K562 (cell line): ENCODE measurements at places on chromosomes 2 and 18. TPM values are rescaled to one million over a fixed set of nuclear protein-coding genes. Genes with fewer than 3 reads are reported as not detected.

CLHC1 gene
- total RNA-seq = 6.1 and 8.6 TPM in 2 replicates

ZNF521 gene
- total RNA-seq = 2.3 and 2.8 TPM in 2 replicates

DNA sequence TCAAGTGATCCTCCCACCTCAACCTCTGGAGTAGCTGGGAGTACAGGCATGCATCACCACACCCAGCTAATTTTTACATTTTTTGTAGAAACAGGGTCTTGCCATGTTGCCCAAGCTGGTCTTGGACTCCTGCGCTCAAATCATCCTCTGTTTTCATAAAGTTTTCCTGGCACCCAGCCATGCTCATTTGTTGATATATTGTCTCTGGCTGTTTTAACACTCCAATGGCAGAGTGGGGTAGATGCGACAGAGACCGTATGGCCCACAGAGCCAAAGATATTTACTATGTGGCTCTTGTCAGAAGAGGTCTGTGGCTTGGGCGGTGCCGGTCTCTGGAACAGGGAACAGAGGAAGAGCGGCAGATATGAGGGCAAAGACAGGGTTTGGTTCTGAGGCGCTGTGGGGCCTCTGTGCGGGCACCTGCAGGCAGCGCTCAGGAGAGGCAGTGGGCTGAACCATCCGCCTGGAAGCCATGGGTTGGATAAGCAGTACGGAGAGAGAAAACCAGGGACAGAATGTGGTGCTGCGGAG, 50.2 kb downstream of the CENPO start:
- no peak for DNase-seq

DNA sequence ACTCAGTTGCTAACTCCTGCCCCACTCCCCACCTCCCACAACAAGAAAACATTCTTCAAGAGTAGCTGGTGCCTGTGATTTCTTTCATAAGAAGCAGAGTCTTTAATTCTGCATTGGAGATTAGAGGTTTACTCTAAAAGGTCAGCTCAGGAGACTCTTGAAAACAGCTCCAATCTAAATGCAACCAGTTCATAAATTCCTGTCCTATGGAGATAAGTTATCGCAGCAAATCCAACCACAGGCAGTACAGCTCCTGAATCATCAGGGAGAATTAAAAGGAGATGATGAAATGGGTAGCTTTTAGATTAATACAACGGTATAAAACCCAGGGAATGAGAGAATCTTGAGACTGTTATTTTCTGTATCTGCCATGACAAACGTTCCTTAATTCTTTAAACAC, 130.7 kb downstream of the SOCS6 start:
- DNase-seq = no peak

DNA sequence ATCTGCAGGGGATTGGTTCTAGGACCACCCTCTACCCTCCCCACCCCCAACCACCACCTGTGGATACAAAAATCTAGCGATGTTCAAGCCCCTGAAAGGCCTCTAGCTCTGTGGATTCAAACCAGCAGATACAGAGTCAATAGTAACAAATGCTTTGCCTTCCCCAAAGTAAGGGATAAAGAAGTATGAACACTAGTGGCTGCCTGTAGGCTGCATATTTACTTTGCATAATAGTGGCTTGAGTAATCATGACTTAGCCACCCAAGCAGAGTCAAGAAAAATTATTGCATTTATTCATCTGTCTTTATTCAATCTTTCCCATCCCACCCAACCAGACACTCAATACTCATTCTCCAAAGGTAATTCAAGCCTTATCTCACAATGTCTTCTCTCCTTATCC, 43.8 kb downstream of the SOCS6 start:
- DNase-seq = no peak

PPP1R1C gene
- total RNA-seq = not detected in 2 replicates

DNA sequence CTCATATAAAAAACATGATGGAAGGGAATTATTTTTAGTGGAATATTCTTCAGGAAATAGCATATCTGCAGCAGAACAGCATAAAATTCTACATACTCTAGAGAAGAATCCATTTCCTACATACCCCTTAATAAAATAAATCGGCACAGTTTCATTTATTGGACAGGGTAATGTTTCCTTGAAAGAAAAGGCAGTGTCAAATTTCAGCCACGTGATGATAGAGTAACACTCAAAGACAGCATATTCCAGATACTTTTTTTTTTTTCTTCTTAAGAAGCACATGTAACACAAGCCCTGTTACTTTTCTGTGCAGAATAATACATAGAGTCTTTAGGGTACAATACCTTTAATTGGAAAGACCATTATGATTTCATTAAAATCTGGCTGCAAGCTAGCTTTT, 204.4 kb downstream of the SRBD1 start:
- no peak for DNase-seq

GRCh38 chr2:233141901-233142300, 81.8 kb downstream of the INPP5D start:
- no peak for DNase-seq

APCDD1 gene
- total RNA-seq = 0.07 TPM in 1 of 2 replicates, not detected in the other

GRCh38 chr18:44813586-44813985, 132.9 kb downstream of the SETBP1 start:
- DNase-seq = no peak

DNA sequence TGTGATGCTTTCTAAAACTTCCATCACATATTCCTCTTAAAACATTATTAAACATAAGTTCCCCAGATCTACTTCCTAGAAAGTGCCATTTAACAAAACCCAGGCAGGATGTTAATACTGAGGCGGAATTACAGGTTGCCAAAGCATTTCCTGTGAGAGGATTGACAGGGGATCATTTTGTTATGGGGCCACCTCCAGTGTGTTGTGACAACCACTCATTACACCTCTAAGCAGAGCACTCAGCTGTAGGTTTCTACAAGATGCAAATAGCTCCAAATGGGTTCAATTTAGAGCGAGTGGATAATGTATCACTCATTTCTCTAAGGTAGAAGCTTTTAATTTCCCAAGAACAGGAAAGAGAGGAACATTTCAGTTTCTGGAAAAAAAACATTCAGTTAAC, 1429.5 kb upstream of the ACVR2A start:
- DNase-seq = no peak

DNA sequence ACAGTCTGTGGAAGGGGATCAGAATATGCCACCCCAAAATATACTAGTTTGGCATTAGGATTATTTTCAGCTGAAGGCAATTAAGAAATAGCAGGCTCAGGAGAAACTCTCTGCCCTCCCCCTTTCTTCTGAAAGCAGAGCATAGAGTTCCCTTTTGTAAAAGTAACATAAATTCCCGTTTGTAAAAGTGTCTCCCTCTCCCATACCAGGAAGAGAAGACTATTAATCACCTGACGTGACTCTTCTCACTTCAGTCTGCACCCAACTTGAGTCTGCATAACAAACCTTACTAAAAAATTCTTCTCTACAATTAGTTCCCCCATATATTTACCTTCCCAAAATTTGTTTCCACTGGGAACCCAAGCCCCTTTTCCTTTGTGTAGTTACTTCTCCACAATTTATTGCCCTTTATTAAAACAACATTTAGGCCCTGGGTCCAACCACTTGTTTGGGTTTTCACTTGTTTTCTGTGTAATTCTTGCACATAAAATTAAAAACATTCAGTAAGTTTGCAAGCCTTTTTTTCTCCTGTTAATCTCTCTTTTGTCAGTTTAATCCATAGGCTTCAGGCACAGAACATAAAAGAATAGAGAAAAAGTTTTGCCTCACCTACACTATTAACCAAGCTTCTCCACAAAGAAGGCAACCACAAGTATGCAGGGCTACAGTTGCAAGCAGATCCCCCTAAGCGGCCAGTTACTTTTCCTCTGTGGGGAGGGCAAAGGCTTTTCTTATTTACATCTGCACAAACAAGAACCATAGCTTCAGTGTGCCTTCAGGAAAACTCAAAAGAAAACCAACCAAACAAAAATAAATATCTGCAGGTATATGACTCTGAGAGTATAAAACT, 107.6 kb upstream of the MSH2 start:
- DNase-seq = no peak

DNA sequence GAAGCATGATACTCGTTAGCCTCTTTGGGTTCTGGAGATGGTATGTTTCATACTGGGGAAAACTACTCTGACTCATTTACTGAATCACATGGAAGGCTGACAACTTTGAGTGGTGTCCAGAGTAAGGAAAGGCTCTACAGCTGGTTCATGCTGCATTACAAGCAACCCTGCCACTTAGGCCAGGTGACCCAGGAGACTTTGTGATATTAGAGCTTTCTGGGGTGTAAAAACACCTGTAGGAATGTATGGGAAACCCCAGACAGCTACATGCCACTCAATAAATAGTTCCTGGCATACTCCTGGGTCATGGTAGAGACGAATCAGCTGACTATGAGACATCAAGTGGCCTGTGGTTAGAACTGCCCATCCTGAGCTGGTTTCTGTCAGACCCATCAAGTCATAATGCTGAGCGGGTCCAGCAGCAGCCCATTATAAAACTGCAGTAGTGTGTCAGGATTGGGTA, 21.3 kb upstream of the TCF7L1 start:
- DNase-seq = no peak

- DNase-seq = no peak
Observed at GRCh38 chr2:10594011-10594410, 95.8 kb downstream of the NOL10 start.

GNLY gene
- not detected in 2 replicates for total RNA-seq

- no peak for DNase-seq
Observed at GRCh38 chr2:231571661-231572191, 20.9 kb upstream of the TEX44 start.

- no peak for DNase-seq
Observed at GRCh38 chr2:218863021-218863520, 3.5 kb downstream of the WNT6 start.

CASP8 gene
- total RNA-seq = 17.9 and 21.6 TPM in 2 replicates

SYT4 gene
- total RNA-seq = not detected in 2 replicates

- peak; percentile 48 for DNase-seq
Observed at GRCh38 chr2:137947728-137948336, 16.4 kb upstream of the HNMT start.

GRCh38 chr2:233267516-233268245, 16.2 kb downstream of the ATG16L1 start:
- no peak for DNase-seq

SLC9A2 gene
- total RNA-seq = 1.4 and 1.6 TPM in 2 replicates

PIEZO2 gene
- total RNA-seq = 1.4 and 1.6 TPM in 2 replicates

DNA sequence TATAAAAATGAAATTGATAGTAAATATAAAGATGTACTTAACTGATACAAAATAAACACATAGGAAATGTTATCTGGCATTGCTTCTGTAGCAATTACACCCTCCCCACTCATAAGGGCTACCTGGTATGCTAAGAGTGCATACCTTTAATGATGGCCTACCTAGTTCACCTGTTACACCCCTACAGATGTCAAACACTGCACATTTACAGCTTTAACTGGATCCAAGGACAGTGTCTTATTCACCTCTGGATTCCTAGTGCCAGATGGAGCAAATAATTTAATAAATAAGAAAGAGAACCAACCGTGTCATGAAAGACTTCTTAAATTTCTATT, 15.3 kb upstream of the SEC11C start:
- DNase-seq = no peak

DNA sequence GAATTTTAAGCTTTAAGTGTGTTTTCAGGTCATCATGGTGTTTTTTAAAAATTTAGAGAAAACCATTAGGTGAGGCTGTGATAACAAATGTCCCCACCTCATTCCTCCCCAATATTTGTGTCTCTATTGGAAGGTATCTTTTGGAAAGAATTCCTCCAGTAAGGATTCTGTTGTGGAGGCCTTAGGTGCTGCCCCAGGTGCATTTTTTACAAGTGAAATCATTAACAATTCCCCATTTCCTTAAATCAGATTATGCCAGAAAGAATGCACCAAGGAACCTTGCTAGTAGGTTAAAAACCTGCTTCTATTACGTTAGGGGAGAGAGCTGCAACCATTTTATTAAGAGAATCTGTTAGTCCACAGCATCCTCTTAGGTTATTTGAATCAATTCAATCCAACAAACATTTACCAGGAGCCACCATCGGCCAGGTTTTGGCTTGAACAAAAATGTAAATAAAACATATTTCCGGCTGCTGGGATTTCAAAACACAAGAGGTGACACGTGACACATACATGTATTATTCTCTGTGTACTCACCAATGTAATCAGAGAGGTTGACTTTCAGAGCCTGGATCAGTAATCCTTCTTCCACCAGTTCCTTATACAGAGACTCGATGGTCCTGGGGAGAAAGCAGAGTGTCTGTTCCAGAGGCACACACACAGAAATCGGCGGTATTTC, 112.5 kb upstream of the ASB18 start:
- DNase-seq = no peak

GRCh38 chr2:54624591-54625071, 98.8 kb upstream of the EML6 start:
- no peak for DNase-seq

PDK1 gene
- 13.4 and 15.1 TPM in 2 replicates for total RNA-seq

DNA sequence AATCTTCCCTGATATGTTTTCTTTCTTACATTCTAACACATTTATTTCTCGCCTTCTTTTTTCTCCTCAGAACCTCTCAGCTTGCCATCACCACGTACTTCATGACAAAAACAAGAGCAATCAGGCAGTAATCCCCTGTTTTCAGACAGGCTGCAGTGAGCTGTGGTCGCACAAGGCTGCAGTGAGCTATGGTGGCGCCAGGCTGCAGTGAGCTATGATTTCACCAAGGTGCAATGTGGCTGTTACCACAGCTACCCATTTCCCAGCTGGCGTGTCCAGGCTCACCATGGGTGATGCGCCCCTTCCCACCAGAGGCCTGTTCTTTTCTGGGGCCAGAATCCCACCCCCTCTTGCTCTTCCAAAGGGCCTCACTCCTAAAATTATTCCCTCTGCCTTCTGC, 25.8 kb downstream of the TCF23 start:
- DNase-seq = no peak

GAREM2 gene
- total RNA-seq = 11.5 and 12.4 TPM in 2 replicates

DNA sequence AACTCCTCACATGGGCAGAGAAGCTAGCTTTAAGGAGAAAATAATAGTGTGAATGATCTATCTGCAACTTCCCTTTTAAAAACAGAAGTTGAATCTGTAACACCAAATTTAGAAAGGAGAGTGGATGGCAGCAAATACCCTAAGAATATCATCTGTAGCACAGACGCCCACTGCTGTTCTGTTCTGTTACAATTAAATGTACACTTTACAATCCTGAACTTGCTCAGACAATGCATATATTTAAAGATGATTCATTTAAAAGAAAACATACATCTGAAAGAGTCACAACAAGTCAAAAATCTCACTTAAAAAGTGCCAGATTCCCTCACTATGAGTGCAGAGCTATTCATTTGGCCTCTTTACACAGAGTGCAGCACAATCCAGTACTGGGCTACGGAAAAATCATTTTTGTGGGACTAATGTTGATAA, 8.0 kb upstream of the SERTAD2 start:
- no peak for DNase-seq

DNA sequence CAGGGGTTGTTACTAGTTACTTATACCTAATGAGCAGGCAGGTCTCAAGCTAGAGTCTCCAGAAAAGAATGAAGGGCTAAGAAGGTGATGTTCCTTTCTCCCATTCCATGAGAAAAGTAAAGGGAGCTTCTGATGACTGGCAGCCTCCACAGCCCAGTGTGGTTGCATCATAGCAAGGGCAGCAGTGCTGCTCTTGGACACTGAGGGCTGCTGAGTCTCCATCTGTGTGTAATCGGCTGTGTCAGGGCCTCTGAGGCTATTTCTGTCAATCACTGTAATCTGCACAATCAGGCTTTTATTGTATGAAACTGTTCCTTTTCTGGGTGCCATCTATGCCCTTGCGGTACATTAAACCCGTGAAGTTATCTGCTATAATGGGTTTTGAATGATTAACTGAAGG, 164.1 kb upstream of the FBXO11 start:
- no peak for DNase-seq
